Right atrium auricular region (tissue), 2 donors: ENCODE measurements at places on chromosomes 2 and 18. TPM values are rescaled to one million over a fixed set of nuclear protein-coding genes. Genes with fewer than 3 reads are reported as not detected.
A peak's percentile ranks its signal among the peaks of the same experiment; 100 is the strongest.

IL18RAP gene
- 0.30 TPM for total RNA-seq

APCDD1 gene
- total RNA-seq: 73.2 TPM

SF3B1 gene
- total RNA-seq: 128 TPM

EPB41L3 gene
- 12.6 TPM for total RNA-seq

DNA sequence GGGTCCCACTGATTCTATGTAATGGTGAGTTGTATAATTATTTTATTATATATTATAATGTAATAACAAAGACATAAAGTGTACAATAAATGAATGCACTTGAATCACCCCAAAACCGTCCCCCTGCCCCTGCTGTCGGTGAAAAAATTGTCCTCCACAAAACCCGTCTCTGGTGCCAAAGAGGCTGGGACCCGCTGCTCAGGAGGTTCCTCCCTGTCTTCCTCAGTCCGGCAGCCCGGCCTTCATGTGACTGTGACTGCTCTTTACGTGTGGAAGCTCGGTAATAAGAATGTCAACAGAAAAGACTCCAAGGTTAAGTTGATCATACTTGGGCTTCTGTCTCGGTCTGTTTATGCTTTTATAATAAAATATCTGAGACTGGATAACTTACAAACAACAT lies 32.7 kb upstream of the ADNP2 start:
- H3K36me3 ChIP-seq: no peaks in the 10 kb centered on the region
- no peaks in the 10 kb centered on the region for H3K27me3 ChIP-seq
- DNase-seq: no peak
- H3K27ac ChIP-seq: no peak overlapping the region
- H3K4me3 ChIP-seq: no peak overlapping the region

- H3K27me3 ChIP-seq: no peaks in the 10 kb centered on the region
- H3K4me1 ChIP-seq: peaks cover 14% of the 10 kb centered on the region
- DNase-seq: no peak
- no peak overlapping the region for H3K27ac ChIP-seq
- no peaks in the 10 kb centered on the region for H3K36me3 ChIP-seq
- no peak overlapping the region for H3K4me3 ChIP-seq
Measured at GRCh38 chr2:234286118-234286598, 210.7 kb downstream of the ARL4C start.

- H3K36me3 ChIP-seq: no peaks in the 10 kb centered on the region
- peak overlapping the region; percentile 52 for H3K27ac ChIP-seq
- peaks cover 30% of the 10 kb centered on the region for H3K4me1 ChIP-seq
- H3K27me3 ChIP-seq: no peaks in the 10 kb centered on the region
Measured at GRCh38 chr2:120520929-120521912, 175.3 kb downstream of the INHBB start.

- DNase-seq: peak; percentile 32
- H3K27ac ChIP-seq: no peak overlapping the region
- H3K27me3 ChIP-seq: no peaks in the 10 kb centered on the region
- H3K4me1 ChIP-seq: no peaks in the 10 kb centered on the region
Measured at GRCh38 chr2:236862961-236863728, 222.5 kb upstream of the COPS8 start.
